ENCODE measurements at places on chromosomes 7 and 10.

GRCh38 chr10:59512951-59513350, 150.6 kb upstream of the FAM13C start:
- no peak for DNase-seq

- DNase-seq: no peak
These were observed 147.5 kb downstream of the SEMA3D start for GRCh38 chr7:85039196-85039923.

DNA sequence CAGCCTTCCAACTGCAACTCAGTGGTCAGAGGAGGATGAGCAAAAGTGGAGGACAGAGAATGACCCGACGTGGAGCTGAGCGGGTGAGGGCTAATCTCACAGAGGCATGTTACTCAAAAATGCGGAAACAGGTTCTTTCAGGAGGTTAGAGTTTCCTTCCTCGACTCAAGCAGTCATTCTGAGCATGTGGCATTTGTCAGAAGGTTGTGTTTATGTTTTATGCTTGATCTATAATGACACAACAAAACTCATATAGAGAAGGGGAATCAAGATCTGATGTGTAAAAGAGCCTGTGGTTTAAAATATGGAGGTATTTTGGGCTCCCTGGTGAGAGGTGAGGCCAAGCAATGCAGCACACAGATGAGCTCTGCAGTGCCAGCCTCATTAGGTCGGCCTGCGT, 311.4 kb downstream of the ADARB2 start:
- DNase-seq: no peak

DNA sequence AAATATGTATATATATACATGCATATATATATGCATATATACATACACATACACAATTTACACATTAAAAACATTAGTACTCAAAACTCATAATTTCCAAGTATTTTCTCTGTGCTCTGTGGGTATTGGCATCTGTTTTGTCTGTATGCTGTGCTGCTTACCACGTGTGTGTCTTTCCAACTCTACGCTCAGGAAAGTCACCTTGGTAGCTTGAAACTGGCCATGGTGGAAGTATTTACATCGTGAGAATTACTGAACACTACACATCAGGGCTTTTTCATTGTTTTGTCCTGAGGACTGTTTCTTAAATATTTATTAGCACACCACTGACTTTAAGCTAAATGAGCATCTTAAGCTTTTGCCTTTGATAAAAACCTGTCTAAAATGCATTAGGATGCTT, 79.6 kb downstream of the CREM start:
- no peak for DNase-seq

- DNase-seq: no peak
These were observed 55.2 kb upstream of the PDGFA start for GRCh38 chr7:574661-575395.

- no peak for DNase-seq
These were observed 522.5 kb upstream of the LRRN3 start for GRCh38 chr7:110568388-110568787.

DNA sequence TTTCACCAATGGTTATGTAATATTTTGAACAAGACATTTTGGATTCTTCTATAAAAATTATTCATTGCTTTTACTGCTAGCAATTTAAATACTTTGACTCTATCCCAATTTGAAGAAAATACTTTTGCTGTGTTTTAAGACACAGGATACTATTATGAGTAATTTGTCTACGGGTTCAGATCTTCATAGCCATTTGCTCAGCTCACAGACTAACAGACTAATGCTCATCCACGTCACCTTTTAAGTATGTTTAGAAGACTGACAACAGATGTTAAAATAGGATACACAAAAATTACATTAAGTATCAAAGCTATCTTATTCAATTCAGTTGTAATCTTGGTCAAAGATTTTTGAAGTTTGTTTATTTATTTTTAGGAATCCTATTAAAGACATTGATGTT, 251.3 kb upstream of the CHRM2 start:
- no peak for DNase-seq
